ENCODE measurements at places on chromosomes 3 and 15. TPM values are rescaled to one million over a fixed set of nuclear protein-coding genes. Genes with fewer than 3 reads are reported as not detected.

DNA sequence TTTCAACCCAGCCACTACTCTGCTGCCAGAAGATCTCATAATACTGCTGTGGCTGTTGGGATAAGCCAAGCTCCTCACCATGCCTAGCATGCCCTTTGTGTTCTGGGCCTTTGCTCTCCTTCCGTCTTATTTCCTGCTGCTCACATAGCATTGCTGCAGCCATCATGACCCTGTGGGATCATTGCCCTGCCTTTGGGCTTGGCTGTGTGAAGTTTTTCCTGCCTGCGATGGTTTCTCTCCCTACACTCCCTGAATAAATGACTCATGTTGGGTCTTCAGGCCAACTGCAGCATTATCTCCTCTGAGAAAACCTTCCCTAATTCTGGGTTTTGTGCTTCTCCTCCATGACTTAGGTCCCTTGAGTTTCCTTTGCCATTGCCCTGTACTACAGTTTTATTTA, 20.8 kb upstream of the TRA2B start:
- H3K36me3 ChIP-seq, result no peaks in the 10 kb centered on the region
- H3K4me1 ChIP-seq, result no peaks in the 10 kb centered on the region
- no peak for DNase-seq
- no peaks in the 10 kb centered on the region for H3K27me3 ChIP-seq
- no peak overlapping the region for H3K4me3 ChIP-seq
- peak overlapping the region; percentile 11 for H3K27ac ChIP-seq

- no peak for DNase-seq
- no peaks in the 10 kb centered on the region for H3K36me3 ChIP-seq
- H3K4me3 ChIP-seq, result no peak overlapping the region
Observed at GRCh38 chr15:99969261-99969920, 236.2 kb upstream of the LYSMD4 start.

DNA sequence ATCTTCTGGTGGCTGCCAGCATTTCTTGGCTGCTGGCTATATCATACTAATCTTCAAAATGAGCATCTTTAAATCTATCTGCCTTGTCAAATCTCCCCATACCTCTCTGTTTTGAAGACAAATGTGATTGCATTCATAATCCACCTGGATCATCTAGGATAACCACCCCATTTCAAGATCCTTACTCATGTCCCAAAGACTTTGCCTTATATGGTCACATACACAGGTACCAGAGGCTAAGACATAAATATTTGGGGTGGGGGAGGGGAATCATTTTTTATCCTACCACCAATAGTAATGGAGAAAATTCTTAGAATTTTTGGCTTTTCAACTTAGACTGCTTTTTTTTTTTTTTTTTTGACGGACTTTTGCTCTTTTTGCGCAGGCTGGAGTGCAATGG, 970.8 kb downstream of the PLOD2 start:
- no peaks in the 10 kb centered on the region for H3K27me3 ChIP-seq
- H3K4me1 ChIP-seq, result no peaks in the 10 kb centered on the region
- no peaks in the 10 kb centered on the region for H3K36me3 ChIP-seq

GRCh38 chr15:69818529-69818928, 279.2 kb downstream of the TLE3 start:
- H3K36me3 ChIP-seq, result no peaks in the 10 kb centered on the region
- H3K27me3 ChIP-seq, result no peaks in the 10 kb centered on the region
- no peaks in the 10 kb centered on the region for H3K4me1 ChIP-seq

DNA sequence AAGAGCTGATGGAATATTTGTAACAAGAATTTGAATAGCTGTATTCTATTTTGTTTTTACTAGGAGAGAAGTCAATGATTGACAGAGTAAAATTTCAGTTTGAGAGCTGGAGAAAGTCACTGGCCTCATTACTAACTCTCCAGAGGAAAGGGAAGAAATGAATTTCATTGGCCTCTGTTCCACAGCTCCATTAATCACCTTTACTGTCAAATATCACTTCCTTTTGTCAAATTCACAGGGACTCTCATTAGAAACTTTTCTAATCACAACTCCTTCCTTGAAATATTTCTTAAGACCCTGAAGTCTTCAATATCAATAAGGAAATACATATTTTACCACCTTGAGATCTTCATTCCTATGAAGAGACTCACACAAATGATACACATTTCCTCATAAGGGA, 379.9 kb upstream of the RASGRP1 start:
- H3K36me3 ChIP-seq, result no peaks in the 10 kb centered on the region
- H3K27ac ChIP-seq, result no peak overlapping the region
- no peak for DNase-seq
- H3K4me1 ChIP-seq, result no peaks in the 10 kb centered on the region
- no peak overlapping the region for H3K4me3 ChIP-seq
- H3K27me3 ChIP-seq, result no peaks in the 10 kb centered on the region

DNA sequence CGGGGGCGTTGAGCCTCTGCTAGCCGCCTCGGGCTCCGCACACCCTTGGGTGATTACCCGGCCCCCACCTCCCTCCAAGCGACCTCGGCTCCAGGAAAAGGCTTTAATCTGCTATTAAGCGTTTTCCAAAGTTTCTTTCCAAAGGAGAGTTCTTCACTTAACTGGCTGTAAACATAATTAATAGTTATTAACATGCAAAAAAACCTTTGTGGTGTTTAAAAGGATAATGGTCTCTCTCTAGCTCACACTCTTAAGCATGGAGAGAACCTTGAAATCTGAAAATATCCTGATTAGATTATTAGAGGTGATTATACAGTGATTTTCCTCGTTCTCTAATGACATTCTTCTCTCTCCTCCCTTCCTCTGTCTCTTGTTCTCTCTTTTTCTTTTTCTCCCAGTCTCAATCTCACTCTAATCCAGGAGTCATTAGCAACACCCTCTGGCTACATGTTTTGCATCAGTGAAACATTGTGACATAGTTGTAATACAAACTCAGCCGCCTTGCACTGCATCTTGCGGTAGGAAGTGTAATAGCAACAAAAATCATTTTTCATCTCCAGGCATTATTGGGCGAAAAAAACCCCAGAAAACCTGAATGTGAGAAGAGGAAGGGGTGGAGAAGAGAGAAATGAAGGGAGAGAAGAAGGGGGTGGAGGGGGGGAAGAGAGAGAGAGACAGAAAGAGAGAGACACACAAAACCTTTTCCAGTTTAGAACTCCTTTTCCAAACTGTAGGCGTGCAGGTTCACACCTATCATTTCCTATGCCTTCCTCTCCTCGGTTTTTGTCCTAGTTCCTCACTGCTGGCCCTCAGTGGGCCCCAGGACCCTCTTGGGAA, 24.4 kb downstream of the NR2F2 start:
- no peak overlapping the region for H3K27ac ChIP-seq
- peak overlapping the region; percentile 44 for H3K4me3 ChIP-seq
- no peak for DNase-seq
- peaks cover 63% of the 10 kb centered on the region for H3K27me3 ChIP-seq
- H3K36me3 ChIP-seq, result peaks cover 4% of the 10 kb centered on the region

- H3K36me3 ChIP-seq, result no peaks in the 10 kb centered on the region
- H3K4me3 ChIP-seq, result no peak overlapping the region
- DNase-seq, result no peak
- no peak overlapping the region for H3K27ac ChIP-seq
Observed at GRCh38 chr3:171986757-171987518, 52.4 kb upstream of the FNDC3B start.

- H3K4me3 ChIP-seq, result no peak overlapping the region
- DNase-seq, result no peak
- H3K27me3 ChIP-seq, result no peaks in the 10 kb centered on the region
- no peak overlapping the region for H3K27ac ChIP-seq
- peaks cover 2% of the 10 kb centered on the region for H3K36me3 ChIP-seq
Observed at GRCh38 chr3:31748281-31748932, 215.7 kb downstream of the STT3B start.

The CFAP161 gene
- total RNA-seq, result 5.2 TPM

The ZMYND10 gene
- total RNA-seq, result 117 TPM

The SCN5A gene
- 2.5 TPM for total RNA-seq

The AP3B2 gene
- total RNA-seq, result 2.2 TPM

The CCDC33 gene
- total RNA-seq, result 6.2 TPM
